Fibroblast of gingiva (primary cell): ENCODE measurements at places on chromosomes 13 and 19.

DNA sequence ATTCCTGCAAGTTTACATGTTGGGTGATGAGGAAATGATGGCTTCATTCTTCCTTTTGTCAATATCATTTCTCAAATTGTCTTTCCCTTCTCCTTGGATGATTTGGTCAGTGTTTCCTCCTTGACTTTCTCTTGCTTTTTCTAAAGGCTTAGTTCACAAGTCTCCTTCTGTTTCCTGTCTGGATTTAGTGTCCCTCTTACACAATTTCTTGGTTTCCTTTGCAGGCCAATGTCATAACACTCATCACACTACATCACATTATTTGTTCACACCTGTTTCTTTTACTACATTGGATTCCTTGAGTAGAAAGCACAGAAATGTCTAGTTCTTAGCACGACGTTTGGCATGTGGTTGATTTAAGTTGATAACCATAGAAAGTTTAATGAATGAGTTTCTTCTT, 490.7 kb downstream of the TDRD3 start:
- no peak for DNase-seq

- DNase-seq, result no peak
These were observed 12.4 kb downstream of the DPRX start for GRCh38 chr19:53644061-53644816.

DNA sequence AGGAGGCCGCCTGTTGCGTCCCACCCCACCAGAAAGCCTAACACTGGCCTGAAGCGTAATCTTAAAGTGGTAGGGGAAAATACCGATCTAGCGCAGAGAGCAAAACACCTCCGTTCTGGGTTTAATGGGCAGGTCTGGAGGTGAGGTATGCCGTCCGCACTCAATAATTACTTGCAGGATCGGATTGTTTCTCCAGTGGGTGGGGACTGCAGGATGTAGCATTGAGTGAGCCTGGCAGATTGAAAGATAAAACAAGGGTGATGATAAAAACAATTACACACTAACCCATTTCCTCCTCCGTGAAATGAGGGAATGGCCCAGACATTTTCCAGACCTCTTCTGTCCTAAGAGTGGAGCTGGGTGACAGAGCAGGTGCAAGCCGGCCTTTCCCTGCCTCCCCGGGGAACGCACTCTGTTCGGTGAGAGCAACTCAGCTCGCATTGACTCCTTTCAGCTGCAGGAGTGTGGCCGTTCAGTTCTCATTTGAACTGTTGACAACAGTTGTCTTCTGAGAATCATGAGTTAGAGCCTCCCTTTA, 110.2 kb upstream of the DOCK9 start:
- DNase-seq, result no peak

- no peak for DNase-seq
These were observed 862.9 kb downstream of the UQCRFS1 start for GRCh38 chr19:28350037-28350436.

GRCh38 chr13:110115591-110115990, 191.4 kb downstream of the COL4A1 start:
- no peak for DNase-seq

- peak; percentile 53 for DNase-seq
These were observed 1.3 kb downstream of the NFIX start for GRCh38 chr19:12996406-12997094.

DNA sequence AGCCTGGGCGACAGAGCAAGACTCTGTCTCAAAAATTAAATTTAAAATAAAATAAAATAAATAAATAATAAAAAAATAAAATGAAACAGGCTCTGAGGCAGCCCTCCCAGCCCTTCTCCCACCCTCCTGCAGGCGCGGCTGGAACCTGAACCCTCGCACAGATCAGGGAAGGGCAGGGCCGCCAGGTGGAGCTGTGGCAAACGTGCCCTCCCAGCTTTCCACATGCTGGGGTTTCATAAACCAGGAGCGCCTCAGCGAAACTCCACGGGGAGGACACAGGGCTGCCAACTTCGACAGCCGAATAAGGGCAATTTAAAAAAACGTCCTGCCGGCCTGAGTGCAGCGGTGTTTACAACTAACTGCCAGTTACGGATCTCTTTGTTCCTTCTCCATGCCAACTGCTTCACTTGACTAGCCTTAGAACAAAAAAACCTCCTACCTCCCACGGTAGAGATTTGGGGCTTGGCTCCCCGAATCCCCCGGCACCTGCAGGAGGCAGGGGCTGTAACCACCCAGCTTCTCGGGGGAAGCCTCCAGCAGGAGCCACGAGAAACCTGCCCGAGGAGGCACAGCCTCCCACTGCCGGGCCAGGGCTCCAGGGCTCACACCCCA, 15.9 kb downstream of the ZNF787 start:
- DNase-seq, result peak; percentile 79

DNA sequence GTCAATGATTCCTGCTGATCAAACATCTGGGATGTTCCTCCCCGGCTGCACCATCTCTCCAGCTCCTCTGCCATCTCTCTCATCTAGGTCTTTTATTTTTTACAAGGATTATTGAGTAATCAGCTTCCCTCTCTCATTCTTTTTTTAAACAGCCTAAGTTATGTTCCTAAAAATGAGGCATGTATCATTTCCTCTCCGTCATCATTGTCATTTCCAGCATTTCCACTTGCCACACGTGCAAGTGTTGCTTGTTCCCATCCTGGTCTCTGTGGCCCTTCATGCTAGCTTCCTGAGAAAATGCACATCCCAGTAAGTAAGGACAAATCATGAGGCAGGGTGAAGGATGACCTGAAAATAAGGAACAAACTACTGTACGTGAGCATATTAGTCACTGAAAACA, 102.7 kb upstream of the POSTN start:
- peak; percentile 6 for DNase-seq

- peak; percentile 43 for DNase-seq
These were observed 15.9 kb upstream of the RANBP3 start for GRCh38 chr19:5993648-5994358.

GRCh38 chr19:16027528-16027927, 48.8 kb upstream of the TPM4 start:
- DNase-seq, result no peak

DNA sequence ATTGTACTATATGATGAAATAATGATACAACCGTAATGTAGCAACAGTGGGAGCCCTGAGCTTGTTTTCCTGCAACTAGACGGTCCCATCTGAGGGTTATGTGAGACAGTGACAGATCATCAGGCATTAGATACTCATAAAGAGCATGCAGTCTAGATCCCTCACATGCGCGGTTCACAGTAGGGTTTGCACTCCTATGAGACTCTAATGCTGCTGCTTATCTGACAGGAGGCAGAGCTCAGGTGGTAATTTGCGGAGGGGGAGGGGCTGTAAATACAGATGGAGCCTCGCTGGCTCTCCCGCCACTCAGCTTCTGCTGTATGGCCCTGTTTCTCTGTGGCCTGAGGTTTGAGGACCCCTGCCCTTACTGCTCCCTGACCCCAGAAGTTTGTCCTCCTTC, 13.7 kb downstream of the EPHX3 start:
- DNase-seq, result no peak

DNA sequence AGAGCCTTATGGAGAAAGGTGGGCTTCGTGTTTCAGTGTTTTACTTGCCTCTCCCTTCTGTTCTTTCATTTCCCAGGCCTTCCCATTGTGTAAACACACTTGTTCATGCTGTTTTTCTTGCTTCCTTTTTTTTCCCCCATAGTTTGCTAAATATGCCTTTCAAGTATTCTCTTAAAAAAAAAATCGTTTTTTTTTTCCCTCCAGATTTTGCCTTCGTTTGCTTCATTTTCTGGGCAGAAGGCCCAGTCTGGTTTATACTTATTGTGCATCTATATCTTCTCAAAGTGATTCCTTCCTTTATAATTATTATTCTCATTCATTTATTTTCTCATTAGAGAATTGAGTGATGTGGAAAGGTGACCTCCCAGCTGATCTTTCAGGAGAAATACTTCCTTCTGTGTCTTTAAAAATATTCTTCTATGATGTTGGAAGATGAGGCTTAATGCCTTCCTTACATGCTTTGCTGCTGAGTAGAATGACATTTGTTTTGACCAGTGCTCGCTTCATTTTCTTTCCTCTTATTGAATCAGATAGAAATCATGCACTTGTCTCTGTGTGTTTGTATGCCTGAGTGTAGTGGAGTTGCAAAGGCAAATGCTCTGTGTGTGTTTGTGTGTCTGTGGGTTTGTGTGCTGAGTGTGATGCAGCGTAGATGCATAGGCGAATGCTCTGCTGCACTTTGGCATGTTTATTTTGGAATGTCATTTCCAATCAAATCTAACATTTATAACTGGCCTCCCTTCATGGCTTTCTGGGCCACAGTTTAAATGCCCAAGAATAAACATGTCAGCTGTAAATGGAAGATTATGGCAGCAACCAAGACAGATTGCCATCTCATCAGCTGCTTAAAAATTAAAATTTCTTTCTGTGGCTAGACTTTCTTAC, 591.4 kb downstream of the FGF9 start:
- DNase-seq, result no peak

- no peak for DNase-seq
These were observed 1925.2 kb downstream of the OLFM4 start for GRCh38 chr13:54953786-54954185.

GRCh38 chr13:104953588-104953987, 1581.9 kb downstream of the EFNB2 start:
- DNase-seq, result peak; percentile 13

GRCh38 chr13:83845106-83845505, 37.2 kb downstream of the SLITRK1 start:
- DNase-seq, result no peak

- no peak for DNase-seq
These were observed 61.5 kb downstream of the DOCK9 start for GRCh38 chr13:98916403-98916802.

DNA sequence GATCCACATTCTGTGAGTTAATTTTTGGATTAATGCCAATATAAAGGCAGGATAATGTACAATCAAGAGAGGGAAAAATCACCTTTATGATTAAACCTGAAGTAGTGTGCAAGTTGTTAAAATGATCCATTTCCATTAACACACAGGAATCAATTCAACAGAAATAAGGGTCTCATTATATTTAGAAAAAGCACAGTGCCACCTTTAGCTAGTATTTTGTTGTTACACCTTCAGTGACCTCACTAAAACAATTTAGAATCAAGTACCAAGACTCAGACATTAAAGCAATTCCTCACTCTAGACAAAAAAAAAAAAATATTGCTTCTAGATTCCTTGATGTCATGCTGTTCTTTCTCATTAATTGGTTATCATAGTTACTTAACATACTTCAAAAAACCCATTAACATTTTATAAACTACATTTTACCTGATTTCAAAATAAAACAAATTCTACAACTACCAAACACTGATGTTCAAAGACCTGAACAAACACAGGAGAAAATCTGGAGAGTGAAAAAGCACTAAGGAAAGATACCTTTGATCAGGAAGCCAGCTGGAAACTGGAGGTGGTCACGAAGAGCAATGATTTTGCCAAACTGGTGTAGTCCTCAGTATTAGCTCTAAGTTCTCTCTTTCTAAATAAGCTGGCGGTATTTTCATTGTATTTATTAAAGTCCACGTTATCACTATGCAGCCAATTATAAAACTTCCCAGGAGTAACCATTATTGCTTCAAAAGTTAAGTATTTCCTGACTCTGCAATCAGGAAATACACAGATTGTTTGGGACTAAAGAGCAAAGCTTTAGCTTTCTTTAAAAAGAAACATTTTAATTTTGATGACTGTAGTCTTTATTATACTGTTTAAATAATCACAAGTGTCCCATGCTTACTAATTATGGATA, 115.3 kb downstream of the TBC1D4 start:
- no peak for DNase-seq

GRCh38 chr13:99331881-99332293, 24.7 kb upstream of the GPR183 start:
- no peak for DNase-seq

GRCh38 chr13:30129411-30129810, 177.9 kb downstream of the KATNAL1 start:
- DNase-seq, result no peak

GRCh38 chr13:84136582-84136981, 254.3 kb upstream of the SLITRK1 start:
- DNase-seq, result no peak

GRCh38 chr13:63741029-63741813, 2325.6 kb upstream of the PCDH20 start:
- no peak for DNase-seq

- DNase-seq, result no peak
These were observed 239.5 kb upstream of the PCDH9 start for GRCh38 chr13:67469623-67470022.

- no peak for DNase-seq
These were observed 65.9 kb upstream of the KLF12 start for GRCh38 chr13:74200081-74200480.

DNA sequence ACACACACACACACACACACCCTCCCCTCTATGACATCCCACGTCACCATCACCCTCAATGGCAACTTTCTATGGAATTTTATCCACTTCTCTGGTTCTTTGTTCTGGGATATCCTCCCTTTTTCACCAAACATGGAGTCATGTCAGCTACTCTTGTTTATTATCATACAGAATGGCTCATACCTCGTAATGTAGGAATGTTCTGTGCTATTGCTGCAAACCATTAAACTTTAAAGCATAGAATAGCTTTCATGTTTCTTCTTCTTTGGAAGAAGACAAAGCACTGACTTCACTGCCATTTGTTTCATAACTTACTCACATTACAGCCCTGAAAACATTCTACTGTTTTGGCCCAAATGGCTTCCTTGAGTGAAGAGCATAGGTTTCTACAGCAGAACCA, 163.4 kb downstream of the FOXO1 start:
- no peak for DNase-seq

DNA sequence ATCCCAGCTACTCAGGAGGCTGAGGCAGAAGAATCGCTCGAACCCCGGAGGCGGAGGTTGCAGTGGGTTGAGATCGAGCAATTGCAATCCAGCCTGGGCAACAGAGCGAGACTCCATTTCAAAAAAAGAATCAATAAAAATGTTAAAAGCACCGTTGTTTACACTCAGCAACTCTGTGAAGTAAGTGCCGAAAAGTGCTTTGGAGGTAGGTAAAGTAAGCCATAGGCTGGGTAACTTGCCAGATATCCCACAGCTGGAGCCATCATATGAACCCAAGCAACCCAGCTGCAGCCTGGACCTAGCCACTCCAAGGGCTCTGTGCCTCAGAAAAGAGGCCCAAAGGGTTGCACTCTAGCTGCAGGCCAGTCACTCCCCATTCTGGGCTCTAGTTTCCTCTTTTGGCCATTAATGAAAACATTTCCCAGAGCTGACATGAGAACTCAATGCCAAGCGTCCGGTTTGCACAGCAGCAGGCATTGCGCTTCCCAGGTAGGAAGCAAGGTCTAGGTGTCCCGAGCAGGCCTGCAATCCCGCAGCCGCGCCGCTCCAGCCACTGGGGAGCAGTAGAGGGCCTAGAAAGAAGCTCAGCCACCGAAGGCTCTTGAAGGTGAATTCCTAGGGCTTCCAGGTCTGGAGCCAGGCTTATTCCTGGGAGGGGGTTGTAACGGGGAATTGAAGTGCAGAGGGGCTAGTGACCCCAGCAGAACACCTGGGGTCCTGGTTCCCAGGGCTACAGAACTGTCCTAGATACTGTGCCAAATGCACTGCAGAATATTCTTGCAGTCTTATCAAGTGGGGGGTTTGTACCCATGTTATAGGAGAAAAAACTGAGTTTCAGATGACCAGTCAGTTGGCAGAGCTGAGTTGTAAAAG, 4.1 kb upstream of the CD79A start:
- DNase-seq, result peak; percentile 39

DNA sequence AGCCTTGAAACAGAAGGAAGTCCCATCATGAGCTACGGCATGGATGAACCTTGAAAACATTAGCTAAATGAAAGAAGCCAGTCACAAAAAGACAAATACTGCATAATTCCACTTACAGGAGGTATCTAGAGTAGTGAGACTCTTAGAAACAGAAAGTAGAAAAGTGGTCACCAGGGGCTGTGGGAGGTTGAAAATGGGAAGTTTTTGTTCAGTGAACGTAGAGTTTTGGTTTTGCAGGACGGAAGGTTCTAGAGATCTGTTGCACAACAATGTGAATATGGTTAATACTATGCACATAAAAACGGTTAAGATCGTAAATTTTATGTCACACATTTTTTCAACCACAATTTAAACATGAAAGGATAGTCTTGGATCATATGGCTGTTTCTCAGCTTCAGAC, 11.9 kb upstream of the SLC10A2 start:
- DNase-seq, result no peak
